Activated naive CD8-positive, alpha-beta T cell treated with anti-CD3 and anti-CD28 coated beads, Interleukin-2, amount 50 U/mL, for 16 hours (primary cell): ENCODE measurements at places on chromosomes 7 and 10.

- DNase-seq, result no peak
Measured at GRCh38 chr7:156773966-156774365, 119.0 kb downstream of the LMBR1 start.

DNA sequence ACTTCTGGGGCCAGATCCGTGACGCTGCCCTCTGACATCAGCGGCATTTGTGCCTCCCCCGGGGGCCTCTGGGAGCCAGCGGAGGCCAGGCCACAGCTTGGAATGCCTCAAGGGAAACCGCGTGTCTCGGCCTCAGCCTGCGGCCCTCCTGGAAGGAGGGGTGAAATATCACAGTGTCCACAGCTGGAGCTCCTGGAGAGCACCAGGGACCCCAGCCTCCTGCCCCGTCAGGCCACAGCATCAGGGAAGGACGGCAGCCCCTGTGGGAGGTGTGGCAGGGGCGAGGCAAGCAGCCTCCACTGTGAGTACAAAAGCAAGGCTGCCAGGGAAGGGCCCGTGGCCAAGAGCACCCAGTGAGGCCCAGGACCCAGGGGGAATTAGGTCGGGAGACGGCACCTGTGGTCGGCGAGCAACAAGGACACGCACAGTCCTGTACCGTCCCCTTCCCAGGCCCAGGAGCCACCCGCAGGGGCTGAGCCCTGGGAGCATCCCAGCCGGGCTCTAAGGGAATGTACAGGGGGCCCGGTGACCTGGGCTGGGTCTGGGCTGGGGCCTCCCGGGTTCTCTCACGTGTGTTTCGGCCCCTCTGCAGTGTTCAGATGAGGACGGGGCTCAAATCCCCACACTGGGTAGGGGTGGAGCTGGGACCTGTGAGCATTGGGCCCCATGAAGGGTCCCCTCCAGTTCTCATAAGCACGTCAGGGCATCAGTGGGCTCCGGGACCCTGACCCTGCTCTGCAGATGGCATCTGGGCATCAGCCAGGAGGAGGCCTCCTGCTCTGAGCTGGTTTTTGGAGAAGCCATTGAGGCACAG, 18.7 kb upstream of the KNDC1 start:
- DNase-seq, result no peak

GRCh38 chr10:603745-604144, 85.7 kb downstream of the DIP2C start:
- DNase-seq, result no peak

DNA sequence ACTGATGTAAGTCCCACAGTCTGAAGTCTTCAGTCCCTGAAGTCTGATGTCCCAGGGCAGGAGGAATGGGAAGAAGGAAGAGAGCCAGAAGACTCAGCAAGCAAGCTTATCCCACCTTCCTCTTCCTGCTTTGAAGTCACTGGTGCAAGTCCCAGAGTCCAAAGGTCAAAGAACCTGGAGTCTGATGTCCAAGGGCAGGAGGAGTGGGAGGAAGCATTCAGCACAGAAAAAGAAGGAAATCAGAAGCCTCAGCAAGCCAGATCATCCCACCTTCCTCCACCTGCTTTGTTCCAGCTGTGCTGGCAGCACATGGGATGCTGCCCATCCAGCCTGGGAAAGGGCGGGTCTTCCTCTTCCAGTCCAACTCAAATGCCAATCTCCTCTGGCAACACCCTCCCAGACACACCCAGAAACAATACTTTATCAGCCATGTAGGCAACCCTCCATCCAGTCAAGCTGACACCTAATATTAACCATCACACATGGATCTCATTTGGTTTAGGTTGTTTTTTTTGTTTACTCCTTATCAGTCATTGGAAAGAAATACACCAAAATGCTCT, 50.9 kb downstream of the ADAM12 start:
- DNase-seq, result no peak

- no peak for DNase-seq
Measured at GRCh38 chr10:89591796-89592271, 53.2 kb downstream of the PANK1 start.

GRCh38 chr7:620056-620455, 100.4 kb upstream of the PDGFA start:
- DNase-seq, result no peak

DNA sequence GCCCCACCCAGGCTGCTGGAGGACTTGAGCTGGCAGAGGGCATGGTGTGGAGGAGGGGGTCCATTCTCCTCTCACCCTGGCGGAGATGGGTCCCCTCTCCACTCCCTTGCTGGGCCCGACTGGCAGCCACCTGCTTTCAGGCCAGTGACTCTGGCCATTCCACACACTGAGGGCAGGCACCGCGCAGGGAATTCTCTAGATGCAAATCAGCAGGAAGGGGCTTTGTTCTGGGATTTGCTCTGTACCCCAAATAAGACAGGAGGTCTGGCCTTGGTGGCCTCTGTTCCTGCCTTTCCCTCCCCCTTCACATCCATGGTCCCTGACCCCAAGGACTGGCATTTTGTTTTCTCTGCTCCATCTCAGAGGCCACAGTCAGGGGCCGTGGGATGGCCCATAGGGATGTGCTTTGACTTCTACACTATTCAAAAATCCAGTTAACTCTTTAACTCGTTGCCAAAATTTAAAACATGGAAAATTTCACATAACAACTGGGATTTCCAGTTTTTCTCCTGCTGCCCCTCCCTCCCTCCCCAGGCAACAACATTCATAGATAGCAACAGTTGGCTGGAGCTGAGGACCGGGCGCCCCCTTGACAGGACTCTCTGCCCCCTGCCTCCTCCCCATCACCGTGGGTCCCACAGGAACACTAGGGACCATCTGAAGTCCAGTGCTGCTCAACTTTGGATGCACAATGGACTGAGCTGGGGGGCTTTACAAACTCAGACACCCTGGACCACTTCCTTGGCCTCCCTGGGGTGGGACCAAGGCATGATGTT, 33.9 kb downstream of the PPIF start:
- no peak for DNase-seq

GRCh38 chr10:86349940-86350630, 16.5 kb downstream of the GRID1 start:
- DNase-seq, result no peak

GRCh38 chr7:12337095-12337494, 66.6 kb downstream of the VWDE start:
- no peak for DNase-seq
